GM23248 (cell line): ENCODE measurements at places on chromosomes 3 and 15. TPM values are rescaled to one million over a fixed set of nuclear protein-coding genes. Genes with fewer than 3 reads are reported as not detected.

Gene SEMA3G
- not detected in 2 replicates for total RNA-seq

Gene SLC51B
- total RNA-seq = not detected in 2 replicates

GRCh38 chr3:34570916-34571705 lies 772.7 kb downstream of the PDCD6IP start:
- no peak overlapping the region for H3K27ac ChIP-seq
- no peaks in the 10 kb centered on the region for H3K27me3 ChIP-seq
- DNase-seq = no peak
- H3K4me1 ChIP-seq = no peaks in the 10 kb centered on the region

Gene CSTA
- 1.8 and 2.0 TPM in 2 replicates for total RNA-seq

Gene CSPG5
- total RNA-seq = 0.54 TPM in 1 of 2 replicates, not detected in the other

Gene TEX9
- total RNA-seq = 3.7 and 4.3 TPM in 2 replicates

GRCh38 chr15:39434163-39434562 lies 146.7 kb upstream of the THBS1 start:
- H3K27me3 ChIP-seq = no peaks in the 10 kb centered on the region
- no peaks in the 10 kb centered on the region for H3K36me3 ChIP-seq
- H3K4me1 ChIP-seq = peaks cover 32% of the 10 kb centered on the region
- H3K4me3 ChIP-seq = no peak overlapping the region
- no peak overlapping the region for H3K27ac ChIP-seq

- peaks cover 35% of the 10 kb centered on the region for H3K4me1 ChIP-seq
- no peaks in the 10 kb centered on the region for H3K36me3 ChIP-seq
- no peak overlapping the region for H3K27ac ChIP-seq
- H3K4me3 ChIP-seq = no peak overlapping the region
Observed at GRCh38 chr15:38553071-38553470, 11.5 kb downstream of the RASGRP1 start.

GRCh38 chr3:194097141-194097882 lies 38.6 kb upstream of the HES1 start:
- no peaks in the 10 kb centered on the region for H3K36me3 ChIP-seq
- no peak overlapping the region for H3K4me3 ChIP-seq
- H3K4me1 ChIP-seq = 0 out of 2 replicates have a peak, but pooled peaks cover 3% of the 10 kb centered on the region
- H3K27ac ChIP-seq = no peak overlapping the region

DNA sequence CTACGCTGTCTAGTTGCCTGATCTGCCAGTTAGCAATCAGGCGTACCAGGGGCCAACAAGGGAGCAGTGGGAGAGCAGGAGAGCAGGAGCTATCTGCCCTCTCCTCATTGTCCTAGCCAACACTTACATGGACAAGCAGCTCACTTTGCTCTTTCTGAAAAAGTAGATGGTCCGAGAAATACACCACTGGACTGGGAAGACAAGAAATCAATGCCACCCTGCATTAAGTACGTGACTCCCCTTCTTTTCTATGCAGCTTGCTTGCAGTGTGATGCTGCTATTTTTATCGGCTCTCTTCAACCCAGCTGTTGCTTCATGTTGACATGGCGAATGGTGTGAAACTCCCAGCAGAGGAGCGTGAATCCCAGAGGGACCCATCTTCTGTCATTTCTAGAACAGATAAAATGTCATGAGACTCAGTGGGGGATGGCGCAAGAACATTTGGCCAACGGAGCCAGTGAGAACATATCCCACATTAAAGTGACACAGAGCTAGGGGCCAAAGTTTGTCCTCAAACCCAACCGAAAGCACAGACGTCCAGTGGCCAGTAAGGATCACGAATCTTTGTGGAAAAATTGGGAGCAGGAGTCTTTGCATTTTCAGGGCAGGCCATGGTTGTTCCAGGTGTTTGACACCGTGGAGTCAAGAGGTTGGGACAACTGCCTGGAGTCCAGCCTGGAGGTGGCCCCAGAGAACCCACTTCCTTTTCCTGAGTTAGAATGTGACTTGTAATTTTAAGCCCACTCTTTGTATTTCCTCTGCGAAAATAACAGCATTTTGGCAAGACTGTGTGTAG lies 53.7 kb upstream of the MEF2A start:
- H3K27ac ChIP-seq = no peak overlapping the region
- H3K4me1 ChIP-seq = peaks cover 28% of the 10 kb centered on the region
- peak; percentile 44 for DNase-seq
- H3K36me3 ChIP-seq = no peaks in the 10 kb centered on the region
- H3K27me3 ChIP-seq = no peaks in the 10 kb centered on the region
- H3K4me3 ChIP-seq = no peak overlapping the region

GRCh38 chr3:13822871-13823585 lies 56.8 kb downstream of the WNT7A start:
- no peaks in the 10 kb centered on the region; the same call in 1 of the 2 replicates for H3K27me3 ChIP-seq
- H3K4me3 ChIP-seq = no peak overlapping the region
- H3K27ac ChIP-seq = no peak overlapping the region
- no peaks in the 10 kb centered on the region for H3K36me3 ChIP-seq

DNA sequence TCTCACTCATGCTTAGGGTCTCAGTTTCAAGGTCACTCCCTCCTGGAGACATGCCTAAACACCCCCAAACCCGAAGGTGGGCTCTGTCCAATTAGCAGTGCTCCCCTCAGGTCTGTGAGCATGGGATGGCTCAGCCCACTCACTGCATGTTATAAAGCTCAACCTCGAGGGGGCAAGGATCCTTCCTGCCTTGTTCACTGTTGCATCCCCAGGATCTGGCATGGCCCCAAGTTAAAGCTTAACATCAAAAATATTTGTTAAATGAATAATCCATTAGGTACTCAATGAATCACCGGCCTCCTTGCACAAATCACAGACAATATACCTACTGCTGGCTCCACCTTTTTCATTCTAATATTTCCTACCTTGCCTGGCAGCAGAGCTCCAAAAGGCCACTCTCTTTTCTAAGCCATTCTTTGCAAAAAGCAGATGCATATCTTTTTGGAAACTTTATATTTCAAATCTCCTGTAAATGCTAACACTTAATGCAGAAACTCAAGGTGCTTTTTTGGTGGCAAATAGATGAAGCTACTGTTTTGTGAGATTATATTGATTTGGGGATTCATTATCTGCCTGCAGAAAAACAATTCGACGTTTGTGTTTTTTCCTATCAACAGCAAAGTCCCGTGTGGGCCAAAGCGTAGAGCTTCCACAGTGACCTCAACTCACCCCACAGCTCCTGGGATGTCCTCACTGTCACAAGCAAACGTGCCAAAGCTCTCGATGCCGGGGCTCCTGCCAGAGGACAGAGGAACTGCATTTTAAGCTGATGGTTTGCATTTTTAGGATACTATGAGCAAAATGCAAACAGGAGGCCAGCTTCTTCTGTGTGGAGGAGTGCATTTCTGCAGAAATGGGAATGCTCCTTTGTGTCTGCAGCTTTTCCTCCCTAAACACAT lies 35.4 kb downstream of the PCOLCE2 start:
- no peaks in the 10 kb centered on the region for H3K36me3 ChIP-seq
- DNase-seq = peak; percentile 81
- no peak overlapping the region for H3K4me3 ChIP-seq
- H3K27me3 ChIP-seq = no peaks in the 10 kb centered on the region
- H3K27ac ChIP-seq = no peak overlapping the region
- peaks cover 44% of the 10 kb centered on the region for H3K4me1 ChIP-seq

- H3K27me3 ChIP-seq = no peaks in the 10 kb centered on the region
- no peak overlapping the region for H3K27ac ChIP-seq
- H3K36me3 ChIP-seq = peaks cover 9% of the 10 kb centered on the region; the same call in 1 of the 2 replicates
- H3K4me1 ChIP-seq = peaks cover 55% of the 10 kb centered on the region
Observed at GRCh38 chr15:67072442-67072841, 7.0 kb downstream of the SMAD3 start.

GRCh38 chr3:97882975-97883598 lies 61.3 kb downstream of the CRYBG3 start:
- peaks cover 8% of the 10 kb centered on the region for H3K4me1 ChIP-seq
- peak; percentile 63 for DNase-seq
- H3K4me3 ChIP-seq = no peak overlapping the region
- H3K27ac ChIP-seq = no peak overlapping the region
- peaks cover 18% of the 10 kb centered on the region for H3K36me3 ChIP-seq

Gene NOX5
- total RNA-seq = 0.11 TPM in 1 of 2 replicates, not detected in the other

GRCh38 chr3:149717391-149718056 lies 34.8 kb downstream of the COMMD2 start:
- H3K27ac ChIP-seq = no peak overlapping the region
- no peaks in the 10 kb centered on the region for H3K27me3 ChIP-seq
- H3K4me3 ChIP-seq = no peak overlapping the region
- H3K36me3 ChIP-seq = no peaks in the 10 kb centered on the region

GRCh38 chr3:15645740-15646501 lies 44.4 kb downstream of the BTD start:
- peak overlapping the region; percentile 99 for H3K27ac ChIP-seq
- peak overlapping the region; percentile 41 for H3K4me3 ChIP-seq
- no peaks in the 10 kb centered on the region for H3K36me3 ChIP-seq
- H3K27me3 ChIP-seq = no peaks in the 10 kb centered on the region

Gene ANP32A
- total RNA-seq = 40.1 and 40.3 TPM in 2 replicates

GRCh38 chr15:53037904-53038654 lies 247.9 kb upstream of the ONECUT1 start:
- no peaks in the 10 kb centered on the region for H3K27me3 ChIP-seq
- no peak overlapping the region for H3K27ac ChIP-seq
- no peaks in the 10 kb centered on the region for H3K4me1 ChIP-seq
- no peak for DNase-seq
- H3K36me3 ChIP-seq = no peaks in the 10 kb centered on the region
- H3K4me3 ChIP-seq = no peak overlapping the region

DNA sequence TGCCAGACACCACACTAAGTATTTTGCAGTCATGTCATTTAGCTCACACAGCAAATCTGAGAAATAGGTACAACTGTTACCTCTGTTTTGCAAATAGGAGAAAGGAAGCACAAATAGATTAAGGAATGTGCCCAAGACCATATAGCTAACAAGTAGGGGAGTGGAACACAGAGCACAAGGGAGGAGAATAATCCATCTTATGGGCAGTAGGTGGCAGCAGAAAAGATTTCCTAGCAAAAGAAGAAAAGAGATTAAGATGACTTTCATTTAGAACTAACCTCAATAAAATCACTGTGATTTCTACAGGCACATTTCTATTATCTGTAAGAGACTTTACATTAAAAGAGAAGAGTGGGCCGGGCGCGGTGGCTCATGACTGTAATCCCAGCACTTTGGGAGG lies 49.1 kb downstream of the NR1I2 start:
- no peaks in the 10 kb centered on the region for H3K27me3 ChIP-seq
- H3K27ac ChIP-seq = no peak overlapping the region
- H3K36me3 ChIP-seq = peaks cover 11% of the 10 kb centered on the region
- no peak for DNase-seq
- H3K4me1 ChIP-seq = peaks cover 12% of the 10 kb centered on the region

GRCh38 chr3:43620831-43621655 lies 768 bp downstream of the ANO10 start:
- 0 out of 2 replicates have a peak, but pooled peaks cover 12% of the 10 kb centered on the region for H3K4me1 ChIP-seq
- no peaks in the 10 kb centered on the region for H3K27me3 ChIP-seq
- DNase-seq = peak; percentile 69
- peak overlapping the region; percentile 84 for H3K4me3 ChIP-seq
- H3K27ac ChIP-seq = peak overlapping the region; percentile 52

Gene ADGRG7
- total RNA-seq = not detected in 2 replicates

DNA sequence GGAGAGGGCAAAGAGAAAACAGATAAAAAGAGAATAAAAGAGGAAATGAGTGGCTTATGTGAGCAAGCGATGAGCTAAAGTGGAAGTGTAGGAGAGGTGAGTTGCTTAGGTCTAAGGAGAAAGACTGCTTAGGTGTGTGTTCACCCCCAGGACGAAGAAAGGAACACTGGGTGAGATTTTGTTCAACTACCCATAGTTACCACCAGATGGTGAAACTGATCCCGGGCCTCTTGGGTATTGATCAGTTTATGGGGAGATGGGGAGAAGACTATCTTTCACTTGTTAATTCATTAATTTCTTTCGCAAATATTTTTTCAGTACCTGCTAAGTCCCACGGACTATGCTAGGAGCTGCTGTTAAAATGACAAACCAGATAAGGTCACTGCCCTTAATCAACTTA lies 33.9 kb downstream of the GAP43 start:
- H3K27ac ChIP-seq = peak overlapping the region; percentile 94
- no peak for DNase-seq
- H3K4me1 ChIP-seq = peaks cover 25% of the 10 kb centered on the region
- no peaks in the 10 kb centered on the region for H3K27me3 ChIP-seq
- H3K4me3 ChIP-seq = no peak overlapping the region
- no peaks in the 10 kb centered on the region for H3K36me3 ChIP-seq

DNA sequence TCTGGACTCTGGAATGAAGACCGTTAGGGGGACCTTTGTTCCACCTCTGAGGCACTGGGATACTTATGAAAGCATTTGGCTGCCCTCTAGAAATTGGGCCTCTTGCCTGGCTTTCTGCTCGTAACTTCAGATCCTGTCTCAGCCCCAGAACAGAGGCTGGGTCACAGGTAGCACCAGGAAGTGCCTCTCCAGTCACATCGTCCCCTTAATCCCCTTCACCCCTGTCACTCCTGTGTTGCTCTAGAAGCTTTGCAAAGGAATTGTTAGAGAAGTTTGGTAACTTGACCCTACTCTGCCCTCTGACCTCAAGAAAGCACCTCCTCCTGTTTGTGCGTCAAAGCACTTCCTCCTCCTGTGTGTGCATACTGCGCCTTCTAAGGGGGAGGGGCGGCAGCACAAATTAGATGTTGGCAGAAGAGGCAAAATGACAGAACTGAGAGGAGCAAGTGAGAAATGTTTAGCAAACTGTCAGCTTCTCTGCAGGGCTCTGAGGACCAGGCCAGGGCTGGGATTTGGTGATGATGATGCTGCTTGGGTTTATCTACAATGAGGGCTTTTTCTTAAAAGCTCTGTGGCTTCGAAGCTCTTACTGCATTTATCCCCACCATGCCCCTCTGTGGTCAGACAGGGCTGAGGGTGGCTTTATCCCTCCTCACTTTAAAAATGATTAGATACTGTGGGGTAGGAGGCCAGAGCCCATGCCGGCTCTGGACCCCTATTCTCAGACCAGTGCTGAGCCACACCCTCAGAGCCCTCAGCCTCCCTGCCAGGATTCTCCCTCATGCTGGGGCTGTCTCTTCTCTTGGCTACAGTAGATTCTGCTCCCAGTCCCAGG lies 76.2 kb downstream of the LARS2 start:
- no peak for DNase-seq
- H3K36me3 ChIP-seq = peaks cover 8% of the 10 kb centered on the region; the same call in 1 of the 2 replicates
- H3K27me3 ChIP-seq = no peaks in the 10 kb centered on the region
- peaks cover 4% of the 10 kb centered on the region; the same call in 1 of the 2 replicates for H3K4me1 ChIP-seq

Gene PPP1R14D
- not detected in 2 replicates for total RNA-seq

Gene LRRC3B
- total RNA-seq = not detected in 2 replicates

GRCh38 chr15:39597751-39598185 lies 16.9 kb downstream of the THBS1 start:
- peak overlapping the region; percentile 74 for H3K4me3 ChIP-seq
- peak overlapping the region; percentile 95 for H3K27ac ChIP-seq
- DNase-seq = peak; percentile 83
